ENCODE measurements at places on chromosomes 11 and 22.

DNA sequence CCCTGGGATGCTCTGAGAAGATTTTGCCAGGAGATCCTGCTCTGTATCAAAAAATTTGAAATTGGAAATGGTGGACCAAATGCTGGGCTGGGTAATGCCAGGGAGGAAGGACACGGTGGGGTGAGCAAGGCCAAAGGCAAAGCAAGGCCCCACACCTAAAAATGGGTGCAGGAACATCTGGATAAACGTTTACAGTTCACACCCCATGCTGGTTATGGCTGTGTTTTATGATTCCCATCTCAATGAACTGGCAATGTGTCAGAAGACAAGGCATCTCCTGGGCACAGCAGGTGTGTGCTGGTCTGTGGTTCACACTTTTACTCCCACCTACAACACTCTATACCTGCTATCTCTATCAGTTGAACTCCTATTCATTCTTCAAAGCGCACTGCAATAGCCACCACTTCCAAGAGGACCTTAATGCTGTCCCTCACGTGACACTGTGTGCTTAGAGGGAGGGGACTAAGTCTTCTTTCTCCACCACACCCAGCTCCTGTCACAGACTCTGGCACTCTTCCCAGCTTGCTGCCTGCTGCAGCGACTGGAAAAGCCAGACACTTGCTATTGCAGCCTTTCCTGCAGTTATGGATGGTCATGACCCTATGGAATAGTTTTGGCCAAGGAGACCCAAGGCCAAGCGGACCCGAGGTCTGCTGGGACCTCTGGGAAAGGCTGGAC, 277.5 kb downstream of the CTTN start:
- DNase-seq, result no peak

GRCh38 chr22:31635638-31636306, 26.2 kb downstream of the PISD start:
- no peak for DNase-seq

GRCh38 chr22:49971232-49972162, 10.9 kb downstream of the PIM3 start:
- no peak for DNase-seq

DNA sequence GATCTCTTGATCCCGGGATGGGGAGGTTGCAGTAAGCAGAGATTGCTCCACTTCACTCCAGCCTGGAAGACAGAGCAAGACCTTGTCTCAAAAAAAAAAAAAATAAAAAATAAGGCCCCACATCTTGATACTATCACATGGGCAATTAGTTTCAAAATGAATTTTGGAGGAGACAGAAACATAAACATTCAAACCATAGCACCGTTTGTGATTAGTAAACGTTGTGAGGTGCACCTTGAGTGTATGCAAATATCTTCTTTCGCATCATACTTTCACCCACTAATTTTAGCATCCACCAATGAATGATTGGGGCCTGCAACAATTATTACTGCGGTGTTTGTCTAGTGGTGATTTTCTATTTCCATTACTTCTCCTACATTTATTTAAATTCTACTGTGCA, 11.0 kb upstream of the SPDYC start:
- no peak for DNase-seq

GRCh38 chr11:96393753-96394348, 4.0 kb downstream of the JRKL start:
- peak; percentile 39 for DNase-seq

- DNase-seq, result no peak
These were observed 1.0 kb downstream of the POLA2 start for GRCh38 chr11:65262776-65263175.

GRCh38 chr11:22520521-22520920, 105.1 kb downstream of the FANCF start:
- no peak for DNase-seq

DNA sequence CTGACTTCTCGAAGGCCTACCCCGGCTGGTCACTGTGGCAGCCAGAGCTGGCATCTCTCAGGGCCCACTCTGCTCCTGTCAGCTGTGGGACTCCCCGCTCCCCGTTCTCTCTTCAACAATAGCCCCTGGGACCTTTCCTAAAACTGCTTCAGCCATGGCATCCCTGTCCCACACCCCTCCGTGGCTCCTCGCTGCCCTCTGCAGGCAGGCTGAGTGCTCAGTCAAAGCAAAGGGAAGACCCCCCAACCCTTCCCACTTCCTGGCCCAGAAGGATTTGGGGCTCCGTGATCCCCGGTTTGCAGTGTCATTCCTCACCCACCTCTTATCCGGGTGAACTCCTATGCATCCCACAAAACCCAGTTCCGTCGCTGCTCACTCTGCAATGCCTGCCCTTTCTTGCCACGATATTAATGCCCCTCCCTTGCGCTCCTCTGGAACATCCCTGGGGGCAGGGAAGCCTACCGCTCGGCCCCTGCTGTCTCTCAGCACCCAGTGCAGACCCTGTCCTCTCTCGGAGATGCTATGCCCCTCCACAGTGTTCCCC, 1.6 kb upstream of the TH start:
- DNase-seq, result no peak

DNA sequence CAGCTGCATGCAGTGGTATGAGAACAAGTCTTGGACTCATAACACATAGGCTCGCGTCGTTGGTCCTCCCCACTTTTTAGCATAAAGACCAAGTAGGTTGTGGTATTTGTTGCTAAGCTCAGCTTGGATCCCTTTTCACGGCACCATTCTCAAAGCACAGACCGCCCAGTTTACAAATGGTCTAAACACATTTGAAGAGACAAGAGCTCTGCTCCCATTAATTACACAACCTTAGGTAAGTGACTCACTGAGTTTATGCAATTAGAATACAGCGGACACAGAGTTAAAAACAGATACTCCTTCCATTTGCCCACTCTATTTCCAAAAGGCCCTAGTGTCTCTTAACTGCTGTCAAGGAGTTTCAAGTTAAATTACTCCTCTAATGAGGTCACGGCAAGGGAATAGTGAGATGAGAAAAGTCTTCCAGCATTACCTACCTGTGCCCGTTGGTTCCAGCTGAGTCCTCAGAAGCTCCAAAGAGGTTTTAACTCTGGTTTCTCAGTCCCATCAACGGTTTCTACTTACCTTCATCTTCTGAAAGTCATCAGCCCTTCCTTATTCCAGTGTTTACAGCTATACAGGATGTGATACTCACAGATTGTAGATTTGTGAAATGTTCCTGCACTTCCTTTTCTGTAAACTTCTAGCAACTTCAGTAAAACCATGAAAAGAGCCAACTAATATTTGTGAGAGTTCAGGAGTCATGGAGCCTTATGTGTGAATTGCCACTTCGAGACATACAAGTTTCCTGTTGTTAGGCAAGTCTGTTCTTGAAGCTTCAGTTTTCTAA, at the start of gene MS4A6A:
MS4A6A (minus strand) TSS at position 543 of the 790 bp plus-strand sequence. CDS start 1,356 bp downstream, outside the sequence.
- DNase-seq, result peak; percentile 37

GRCh38 chr22:43743131-43743530, 69.0 kb downstream of the EFCAB6 start:
- DNase-seq, result no peak

DNA sequence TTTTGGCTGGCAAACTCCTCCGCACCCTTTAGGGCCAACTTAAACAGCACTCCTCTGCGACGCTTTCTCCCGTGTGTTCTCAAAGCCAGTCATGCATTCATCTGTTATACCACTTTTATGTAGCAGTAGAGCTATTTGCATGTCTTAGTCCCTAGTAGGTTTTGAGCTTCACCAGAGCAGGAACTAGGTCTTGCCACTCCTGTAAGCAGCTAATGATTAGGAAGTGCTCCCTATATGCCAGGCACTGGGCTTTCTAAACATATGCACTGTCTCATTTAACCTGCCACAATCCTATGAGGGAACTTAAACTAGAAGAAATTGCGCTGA, 180.8 kb downstream of the DBX1 start:
- DNase-seq, result no peak

- no peak for DNase-seq
These were observed 251.2 kb downstream of the FAT3 start for GRCh38 chr11:92475819-92476218.

- DNase-seq, result no peak
These were observed 23.4 kb upstream of the CREB3L1 start for GRCh38 chr11:46254133-46254491.

DNA sequence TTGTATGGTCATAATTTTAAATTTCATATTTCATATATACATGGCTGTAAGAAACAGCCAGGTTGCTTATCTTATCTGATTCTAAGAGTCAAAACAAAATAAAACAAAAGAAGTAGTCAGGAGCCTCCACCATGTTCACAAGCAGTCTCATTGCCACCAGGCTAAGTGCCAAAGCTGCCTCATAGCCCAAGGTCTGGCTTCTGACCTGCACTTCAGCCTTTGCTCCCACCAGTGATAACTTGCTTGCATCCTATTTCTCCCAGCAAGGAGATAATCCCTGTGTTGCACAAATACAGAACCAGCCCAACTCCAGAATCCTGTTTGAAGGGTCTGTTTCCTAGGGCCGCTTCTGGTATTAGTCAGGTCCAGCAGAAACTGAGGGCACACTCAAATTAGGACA, 53.9 kb upstream of the TSKU start:
- no peak for DNase-seq

DNA sequence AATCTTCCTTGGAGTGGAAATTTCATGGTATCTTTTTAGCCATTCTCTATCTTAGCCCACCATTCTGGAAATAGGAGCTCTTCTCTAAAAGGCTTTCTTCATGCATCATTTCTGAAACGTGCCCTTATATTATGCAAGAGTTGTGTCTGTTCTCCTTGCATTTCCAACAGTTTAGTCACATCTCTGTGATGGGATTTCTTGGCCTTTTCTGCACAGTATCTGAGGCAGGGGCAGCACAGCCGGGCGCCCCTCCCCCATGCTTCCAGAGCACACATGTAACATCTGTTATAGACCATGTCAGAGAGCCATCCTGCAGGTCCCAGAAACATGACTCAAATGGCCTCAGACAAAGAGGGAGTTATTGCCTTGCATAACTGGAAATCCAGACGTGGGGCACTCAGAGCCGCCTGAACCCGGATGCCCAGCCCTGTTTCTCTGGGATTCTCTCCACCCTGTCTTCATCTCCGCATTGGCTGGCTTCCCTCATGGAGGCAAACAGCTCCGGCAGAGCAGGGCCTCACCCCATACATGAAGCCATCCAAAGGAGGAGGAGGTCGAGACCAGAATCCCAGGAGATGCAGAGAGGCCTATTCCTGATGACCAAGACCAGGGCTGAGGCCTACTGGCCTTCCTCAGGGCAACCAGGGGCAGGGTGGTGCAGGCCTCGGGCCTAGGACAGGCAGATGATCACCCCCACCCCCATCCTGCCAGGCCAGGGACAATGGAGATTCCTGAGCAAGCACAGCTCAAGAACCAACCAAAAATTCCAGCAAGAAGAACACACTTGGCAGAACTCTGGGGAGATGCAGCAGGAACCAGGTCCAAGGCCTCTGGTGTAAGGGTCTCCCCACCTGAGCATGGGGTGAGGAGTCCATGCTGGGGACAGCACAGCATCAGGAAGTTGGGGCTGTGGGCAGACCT, 61.3 kb downstream of the IGLL5 start:
- no peak for DNase-seq

DNA sequence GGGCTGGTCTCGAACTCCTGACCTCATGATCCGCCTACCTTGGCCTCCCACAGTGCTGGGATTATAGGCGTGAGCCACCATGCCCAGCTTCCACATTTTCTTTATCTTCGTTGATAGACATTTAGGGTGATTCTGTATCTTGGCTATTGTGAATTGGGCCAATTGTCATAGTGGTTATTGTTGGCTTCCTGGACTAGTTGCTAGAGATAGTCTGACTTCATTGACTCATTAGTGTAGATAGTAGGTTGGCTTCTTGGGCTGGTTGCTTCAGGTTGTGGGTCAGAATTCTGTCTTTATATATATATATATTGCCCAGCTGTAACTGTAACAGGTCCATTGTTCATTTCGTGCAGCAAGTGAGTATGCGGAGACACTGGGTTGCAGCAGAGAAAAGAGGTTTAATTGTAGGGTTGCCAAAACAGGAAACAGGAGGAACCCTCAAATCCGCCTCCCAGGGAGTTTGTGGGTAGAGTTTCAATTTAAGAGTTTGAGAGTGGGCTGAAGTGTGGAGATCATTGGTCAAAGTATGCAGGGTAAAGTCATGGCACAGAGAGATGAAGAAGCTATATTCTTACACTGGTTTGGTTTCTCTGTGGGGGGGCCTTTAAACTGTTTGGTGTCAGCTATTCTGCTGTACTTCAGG, 22.0 kb downstream of the ATG13 start:
- DNase-seq, result no peak

DNA sequence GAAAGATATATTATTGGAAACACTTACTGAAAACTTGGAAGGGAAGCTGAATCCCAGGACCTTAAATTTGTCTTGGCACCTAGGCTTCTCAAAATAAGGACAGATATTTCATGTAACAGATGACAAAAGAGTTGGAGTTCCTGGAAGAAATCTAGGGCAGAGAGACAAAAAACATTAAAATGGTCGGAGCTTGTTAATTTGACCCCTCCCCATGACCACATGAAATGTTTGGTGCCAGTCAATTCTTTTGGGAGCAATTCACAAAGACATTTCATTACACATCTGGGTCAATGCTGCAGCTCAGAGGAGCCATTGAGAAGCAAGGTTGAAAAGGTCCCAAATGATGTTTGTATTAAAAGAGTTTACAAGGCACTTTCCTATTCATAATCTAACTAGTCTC, 162.0 kb upstream of the GUCY1A2 start:
- no peak for DNase-seq

- DNase-seq, result no peak
These were observed 11.0 kb upstream of the CACNA1I start for GRCh38 chr22:39559456-39560105.

- DNase-seq, result peak; percentile 71
These were observed 62.9 kb downstream of the GRK3 start for GRCh38 chr22:25627271-25627852.

DNA sequence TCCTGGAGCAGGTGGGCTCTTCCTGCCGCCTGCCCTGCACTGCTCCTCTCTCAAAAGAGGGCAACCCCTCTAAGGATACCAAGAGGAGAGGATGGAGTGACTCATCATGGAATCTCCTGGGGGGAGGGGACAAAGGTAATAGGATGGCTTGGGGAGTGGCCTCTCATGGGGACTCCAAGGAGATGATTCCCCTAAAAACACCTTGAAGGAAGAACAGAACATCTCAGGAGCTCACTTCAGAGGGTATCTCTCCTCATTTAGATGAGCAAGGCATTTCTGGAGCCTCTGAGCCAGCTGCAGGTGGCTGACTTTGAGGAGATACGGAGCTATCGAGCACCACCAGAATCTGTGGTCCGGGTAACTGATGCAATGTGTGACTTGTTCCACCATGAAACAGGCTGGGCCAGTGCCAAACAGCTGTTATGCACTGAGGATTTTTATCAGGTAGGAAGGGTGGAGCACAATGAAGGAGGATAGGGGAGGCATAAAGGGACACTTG, 40.2 kb downstream of the RRP8 start:
- no peak for DNase-seq

All from AML-193 (cell line).